ENCODE measurements at places on chromosomes 7 and 10.
A peak's percentile ranks its signal among the peaks of the same experiment; 100 is the strongest.

DNA sequence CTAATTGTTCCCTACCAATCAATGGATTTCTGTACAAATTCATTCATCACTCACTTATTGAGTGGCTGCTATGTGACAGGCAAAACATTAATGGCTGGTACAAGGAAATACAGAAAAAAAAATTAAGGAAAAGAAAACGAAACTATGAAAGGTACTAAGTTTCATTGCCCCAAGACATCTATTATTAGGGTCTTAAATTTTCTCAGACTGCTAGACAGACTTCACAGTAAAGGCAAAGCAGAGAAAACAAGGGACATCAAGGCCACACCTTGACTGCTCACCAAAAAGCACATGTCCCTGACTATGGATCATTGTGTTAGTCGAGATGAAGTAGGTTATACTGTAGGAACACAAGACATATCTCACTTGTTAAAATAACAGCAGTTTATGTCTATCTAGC, 36.5 kb downstream of the DGKI start:
- DNase-seq: no peak

DNA sequence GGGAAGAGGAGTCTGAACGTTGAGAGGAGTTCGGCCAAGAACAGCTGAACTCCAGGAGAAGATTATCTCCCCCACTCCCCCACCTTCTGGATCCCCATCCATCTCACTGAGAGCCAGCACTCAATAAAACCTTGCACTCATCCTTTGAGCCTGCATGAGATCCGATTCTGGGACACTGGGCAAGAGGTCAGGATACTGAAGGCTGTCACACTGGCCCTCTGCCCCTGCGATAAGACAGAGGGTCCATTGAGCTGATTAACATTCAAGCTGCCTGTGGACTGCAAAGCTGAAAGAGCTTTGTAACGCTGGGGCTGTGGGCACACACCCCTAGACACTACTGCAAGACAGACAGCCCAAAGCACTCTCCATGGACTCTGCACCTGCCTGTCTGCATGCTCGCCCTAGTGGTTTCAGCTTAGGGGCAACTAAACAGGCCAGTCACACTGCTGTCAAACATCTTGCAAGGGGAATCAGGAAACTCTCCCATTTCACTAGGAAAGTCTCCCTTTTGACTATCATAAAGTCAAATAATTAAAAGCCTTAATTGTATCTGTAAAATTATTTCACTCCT, 42.3 kb upstream of the CNTNAP2 start:
- DNase-seq: no peak

- DNase-seq: no peak
Measured at GRCh38 chr7:148793590-148793989, 90.5 kb downstream of the EZH2 start.

DNA sequence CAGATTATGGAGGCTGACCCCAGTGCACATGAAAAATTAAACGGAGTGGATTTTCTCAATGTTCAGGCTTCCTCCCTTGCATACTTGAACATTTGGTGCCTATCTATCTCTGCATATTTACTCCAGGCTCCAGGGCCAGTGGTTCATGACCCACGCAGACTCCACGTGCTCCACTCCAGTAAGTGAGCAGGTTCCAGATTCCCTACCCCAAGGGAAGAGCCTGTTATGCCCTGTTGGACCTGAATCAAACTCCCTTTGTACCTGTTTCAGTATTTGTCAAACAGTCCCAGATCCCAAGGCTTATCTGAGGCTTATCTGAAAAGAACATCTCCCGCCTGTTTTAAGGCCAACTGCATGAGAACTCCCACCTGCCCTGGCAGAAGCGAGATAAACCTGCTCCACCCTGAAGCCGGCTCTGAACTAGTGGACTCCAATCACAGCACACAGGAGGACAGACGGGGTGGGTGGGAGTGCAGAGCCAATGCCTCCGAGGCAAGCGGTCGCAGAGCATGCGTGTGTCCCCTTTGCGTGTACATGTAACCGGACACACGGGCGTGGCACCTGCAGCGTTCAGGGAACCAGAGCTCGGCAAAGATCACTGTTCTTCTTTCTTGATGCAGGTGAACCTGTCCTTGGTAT, 2.3 kb upstream of the FUOM start:
- DNase-seq: no peak

GRCh38 chr10:113228530-113228929, 278.5 kb downstream of the TCF7L2 start:
- no peak for DNase-seq

DNA sequence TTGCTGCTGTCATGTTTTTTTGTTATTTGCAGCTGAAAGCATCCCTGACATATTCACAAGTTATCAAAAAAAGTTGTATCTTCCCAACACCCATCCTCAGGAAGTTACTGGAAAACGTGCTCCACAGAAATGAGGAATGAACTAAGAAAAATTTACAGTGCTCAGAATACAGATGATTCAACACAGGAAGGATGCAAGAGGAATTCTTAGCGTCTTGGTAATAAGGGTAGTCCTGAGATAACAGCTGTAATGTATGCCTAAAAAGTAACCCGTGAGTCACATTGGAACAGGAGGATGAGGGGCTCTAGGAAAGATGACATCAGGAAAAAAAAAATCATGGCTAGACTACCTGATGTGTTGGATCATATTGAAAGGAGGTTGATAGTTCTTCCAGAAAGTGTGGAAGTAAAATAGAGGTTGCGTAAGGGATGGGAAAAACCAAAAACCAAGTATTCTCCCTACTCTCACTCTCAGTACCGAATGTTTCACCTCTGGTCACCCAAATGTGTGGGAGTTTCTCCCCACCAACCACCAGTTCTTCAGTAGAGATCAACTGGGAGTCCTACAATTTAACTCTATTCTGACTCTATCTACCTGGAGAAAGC, 3.9 kb downstream of the ADAM12 start:
- no peak for DNase-seq

DNA sequence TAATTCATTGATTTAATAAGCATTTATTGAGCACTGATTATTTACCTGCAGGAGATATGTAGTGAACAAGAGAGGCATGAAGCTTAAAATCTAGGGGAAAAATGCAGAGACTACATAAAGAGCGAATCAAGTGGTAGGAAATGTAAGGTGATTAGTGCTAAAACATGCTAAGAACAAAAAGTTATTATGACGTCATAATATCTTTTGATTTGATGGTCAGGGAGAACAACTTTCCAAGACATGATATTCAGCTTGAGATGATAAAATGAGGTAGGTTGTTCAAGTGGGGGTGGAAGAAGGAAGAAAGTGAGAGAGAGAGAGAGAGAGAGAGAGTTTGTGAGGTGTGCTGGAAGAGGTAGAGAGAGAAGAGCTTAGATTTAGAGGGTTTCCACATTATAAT, 317.7 kb downstream of the NRG3 start:
- DNase-seq: no peak

- no peak for DNase-seq
Measured at GRCh38 chr7:32258265-32258664, 188.1 kb upstream of the PDE1C start.

DNA sequence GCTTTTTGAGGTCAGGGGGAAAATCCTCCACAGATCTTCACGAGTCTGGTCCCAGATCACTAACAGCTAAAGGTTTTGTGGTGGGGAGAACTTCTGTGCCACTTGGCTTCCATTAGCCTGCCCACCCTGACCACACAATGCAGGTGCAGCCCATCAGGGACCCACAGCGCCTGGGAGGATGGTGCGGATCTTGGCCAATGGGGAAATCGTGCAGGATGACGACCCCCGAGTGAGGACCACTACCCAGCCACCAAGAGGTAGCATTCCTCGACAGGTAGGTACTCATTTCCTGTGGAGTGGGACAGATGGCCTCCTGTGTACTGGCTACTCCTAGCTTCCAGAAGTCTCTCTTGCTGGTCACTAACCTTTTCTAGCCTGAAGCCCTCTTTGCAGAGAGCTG, 1.5 kb downstream of the FAM241B start:
- DNase-seq: peak; percentile 43

GRCh38 chr7:23971031-23971430, 261.0 kb downstream of the STK31 start:
- DNase-seq: no peak

DNA sequence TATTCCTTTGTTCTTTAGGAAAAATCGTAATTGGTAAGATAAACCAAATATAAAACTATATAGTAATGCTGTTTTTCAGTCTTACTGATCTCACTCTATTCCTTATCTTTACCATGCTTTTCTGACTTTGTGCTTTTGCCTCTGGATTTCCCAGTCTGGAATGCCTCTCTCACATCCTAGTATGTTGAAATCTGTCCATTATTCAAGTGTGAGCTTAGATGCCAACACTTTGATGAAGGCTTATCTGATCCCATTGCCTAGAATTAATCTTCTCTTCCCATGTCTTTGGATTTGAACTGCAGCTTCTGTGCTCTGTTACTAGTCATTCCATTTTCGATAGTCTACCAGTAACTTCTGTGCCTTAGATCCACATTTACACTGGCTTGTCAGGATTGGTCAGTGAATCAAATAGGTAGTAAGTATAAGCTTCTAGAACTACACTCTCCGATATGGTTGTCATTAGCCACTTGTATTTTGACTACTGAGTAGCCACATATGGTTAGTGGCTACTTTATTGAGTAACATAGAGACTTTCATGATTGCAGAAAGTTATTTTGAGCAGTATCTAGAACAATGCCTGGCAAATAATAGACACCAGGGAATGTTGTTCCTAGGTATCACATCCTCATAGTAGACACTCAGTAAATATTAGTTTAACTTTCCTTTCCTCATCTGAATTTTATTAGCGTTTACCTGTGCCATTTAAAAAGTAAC, 92.9 kb downstream of the BMPR1A start:
- DNase-seq: no peak

- no peak for DNase-seq
Measured at GRCh38 chr10:20406281-20407104, 490.6 kb downstream of the NEBL start.

DNA sequence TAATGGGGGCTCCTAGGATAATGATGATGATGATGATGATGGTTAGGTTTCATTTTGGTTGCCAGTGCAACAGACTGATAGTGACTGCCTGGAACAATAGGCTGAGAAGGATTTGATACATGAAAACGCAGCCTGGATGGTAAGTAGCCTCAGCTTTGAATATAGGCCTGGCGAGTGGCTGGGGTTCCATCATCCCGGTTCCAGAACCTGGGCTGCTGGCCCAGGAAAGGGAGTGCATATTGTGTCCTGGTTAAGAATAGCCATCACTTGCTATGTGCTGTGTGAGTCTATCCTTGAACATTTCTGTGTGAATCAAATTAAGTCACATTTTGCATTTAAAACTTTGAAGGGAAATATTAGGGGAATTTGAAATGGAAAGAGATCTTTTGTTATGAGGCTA, 62.7 kb downstream of the SHH start:
- DNase-seq: no peak

DNA sequence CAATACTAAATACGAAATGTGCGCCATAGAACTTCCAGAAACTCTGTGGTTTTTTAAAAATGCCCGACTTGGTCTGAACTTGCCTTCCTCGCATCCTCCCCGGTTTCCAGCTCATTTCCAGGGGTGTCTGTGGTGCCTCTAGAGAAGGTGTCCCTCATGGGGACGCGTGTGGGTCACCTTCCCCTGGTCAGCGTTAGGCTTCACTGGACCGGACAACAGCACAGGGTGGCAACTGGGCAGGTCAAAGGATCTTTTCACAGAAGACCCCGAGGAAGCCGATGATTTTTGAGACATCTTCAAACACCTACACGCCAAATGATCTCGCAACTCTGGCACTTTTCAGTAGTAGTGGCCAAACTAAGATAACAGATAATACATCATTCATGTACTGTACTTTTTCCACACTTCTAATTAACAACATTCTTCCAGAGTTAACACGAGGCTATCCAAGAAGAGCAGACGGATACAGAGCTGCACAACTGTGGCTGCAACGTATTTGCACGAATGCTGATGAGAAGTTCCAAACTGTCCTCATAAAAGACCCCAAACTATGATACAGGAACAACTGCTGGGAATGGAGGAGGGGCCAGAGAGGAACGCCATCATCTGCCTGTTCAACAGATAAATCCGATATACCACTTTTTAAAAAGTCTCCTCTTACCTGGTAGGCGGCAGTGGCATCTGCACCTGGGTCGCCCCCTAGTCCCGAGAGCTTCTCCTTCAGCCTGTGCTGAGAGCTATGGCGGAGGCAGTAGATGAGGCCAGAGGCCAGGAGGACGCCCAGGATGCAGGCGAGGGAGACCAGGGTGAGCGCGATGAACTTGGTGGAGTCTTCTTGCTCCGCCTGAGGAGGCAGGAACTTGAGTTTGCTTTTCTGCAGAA, 345.5 kb downstream of the DNAJB6 start:
- peak; percentile 51 for DNase-seq

GRCh38 chr7:140541513-140542227, 62.4 kb upstream of the MKRN1 start:
- DNase-seq: no peak

- DNase-seq: no peak
Measured at GRCh38 chr7:12481722-12482121, 78.1 kb upstream of the VWDE start.

DNA sequence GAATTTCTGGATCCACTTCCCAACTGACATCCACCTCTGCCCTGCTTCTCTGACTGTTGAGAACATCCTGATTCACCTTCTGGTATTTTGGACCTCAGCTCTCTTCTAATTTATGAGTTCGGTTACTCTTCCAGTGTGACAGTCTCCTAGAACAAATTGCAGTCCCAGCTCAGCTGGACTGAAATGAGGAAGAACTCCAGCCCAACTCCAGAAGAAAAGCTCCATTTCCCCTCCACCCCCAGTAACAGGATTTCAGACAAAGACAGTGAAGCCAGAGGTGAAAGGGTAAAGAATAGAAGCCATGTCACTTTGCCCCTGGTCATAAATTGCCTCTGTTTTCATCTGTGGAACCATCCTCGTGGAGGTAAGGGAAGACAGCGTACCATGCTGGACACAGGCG, 26.2 kb upstream of the INHBA start:
- no peak for DNase-seq

GRCh38 chr7:93843260-93843659, 47.3 kb downstream of the TFPI2 start:
- DNase-seq: no peak

- no peak for DNase-seq
Measured at GRCh38 chr10:114372179-114372578, 32.1 kb downstream of the AFAP1L2 start.

GRCh38 chr10:36725581-36726520, 399.5 kb upstream of the ANKRD30A start:
- DNase-seq: no peak

GRCh38 chr7:119925581-119926289, 347.2 kb upstream of the KCND2 start:
- DNase-seq: no peak

- DNase-seq: no peak
Measured at GRCh38 chr10:4006858-4007257, 221.8 kb upstream of the KLF6 start.

GRCh38 chr10:97532935-97533671, 34.4 kb downstream of the UBTD1 start:
- DNase-seq: no peak

Data from type B pancreatic cell (in vitro differentiated cells).